ENCODE measurements at places on chromosomes 2 and 18.

DNA sequence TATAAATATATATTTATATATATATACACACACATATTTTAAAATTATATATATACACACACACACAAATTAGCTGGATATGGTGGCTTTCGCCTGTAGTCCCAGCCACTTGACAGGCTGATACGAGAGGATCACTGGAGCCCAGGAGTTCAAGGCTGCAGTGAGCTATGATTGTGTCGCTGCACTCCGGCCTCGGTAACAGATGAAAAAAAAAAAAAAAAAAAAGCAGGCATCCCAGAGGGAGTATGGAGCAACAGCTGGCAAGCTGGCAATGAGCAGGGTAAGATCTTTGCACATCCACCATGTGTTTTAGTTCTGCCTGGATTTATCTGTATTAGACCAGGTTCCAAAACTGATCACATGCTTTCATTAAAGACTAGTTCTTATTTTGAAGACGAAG, 170.1 kb downstream of the MAP2 start:
- no peak for DNase-seq

DNA sequence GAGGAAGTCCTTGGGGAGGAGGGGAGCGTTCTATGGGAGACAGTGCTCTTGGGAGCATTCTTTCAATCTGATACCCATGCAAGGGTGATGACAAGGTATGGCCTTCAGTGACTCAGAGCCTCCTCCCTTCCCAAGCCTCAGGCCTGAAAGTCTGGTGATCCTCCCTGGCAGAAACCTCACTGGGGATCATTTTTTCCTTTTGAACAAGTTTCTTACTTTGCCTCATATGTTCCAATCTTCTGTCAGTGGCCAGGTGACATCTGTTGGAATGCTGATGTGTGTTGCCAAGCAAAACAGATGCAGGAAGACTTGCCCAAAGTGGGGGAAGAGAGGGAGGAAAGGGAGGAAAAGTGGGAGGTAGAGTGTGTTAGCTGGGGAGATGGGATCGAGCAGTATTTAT, 224.8 kb downstream of the NEDD4L start:
- no peak for DNase-seq

- DNase-seq: no peak
Measured at GRCh38 chr2:120109186-120110061, 96.5 kb downstream of the EPB41L5 start.

- DNase-seq: no peak
Measured at GRCh38 chr2:129828792-129829191, 150.7 kb upstream of the RAB6C start.

DNA sequence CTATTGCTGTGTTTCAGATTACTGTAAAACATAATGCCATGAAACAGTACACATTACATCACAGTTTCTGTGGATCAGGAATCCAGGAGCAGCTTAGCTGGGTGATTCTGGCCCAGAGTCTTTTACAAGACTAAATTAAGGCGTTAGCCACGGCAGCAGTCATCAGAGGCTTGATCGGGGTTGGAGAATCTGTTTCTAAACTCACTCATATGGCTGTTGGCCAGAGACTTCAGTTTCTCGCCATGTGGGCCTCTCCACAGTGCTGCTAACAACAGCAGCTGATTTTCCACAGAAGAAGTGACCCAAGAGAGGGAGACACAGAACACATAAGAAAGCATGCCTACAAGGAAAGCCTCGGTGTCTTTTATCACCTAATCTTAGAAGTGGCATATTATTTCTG, 89.2 kb upstream of the MYO3B start:
- DNase-seq: no peak

GRCh38 chr2:96477458-96477857, 27.7 kb downstream of the NEURL3 start:
- no peak for DNase-seq

DNA sequence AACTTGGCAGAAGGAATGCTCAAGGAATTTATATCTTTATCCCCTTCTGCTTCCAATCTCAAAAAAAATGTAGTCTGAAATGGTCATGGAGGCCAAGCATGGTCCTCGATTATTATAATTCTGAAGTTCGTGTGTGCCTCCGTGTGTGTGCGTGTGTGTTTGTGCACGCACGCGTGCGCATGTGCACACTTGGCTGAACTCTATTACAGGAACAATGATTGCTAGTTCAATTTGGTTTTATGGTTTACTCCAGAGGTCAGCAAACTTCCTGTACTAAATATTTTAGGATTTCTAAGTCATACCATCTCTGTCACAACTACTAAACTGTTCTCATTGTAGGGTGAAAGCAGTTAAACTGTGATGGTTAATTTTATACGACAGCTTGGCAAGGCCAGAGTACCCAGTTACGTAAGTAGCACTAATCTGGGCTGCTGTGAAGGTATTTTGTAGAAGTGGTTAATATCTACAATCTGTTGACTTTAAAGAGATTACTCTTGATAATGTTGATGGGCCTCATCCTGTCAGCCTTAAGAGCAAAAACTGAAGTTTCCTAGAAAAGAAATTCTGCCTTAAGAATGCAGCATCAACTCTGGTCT, 5.8 kb upstream of the MARCHF7 start:
- DNase-seq: no peak

DNA sequence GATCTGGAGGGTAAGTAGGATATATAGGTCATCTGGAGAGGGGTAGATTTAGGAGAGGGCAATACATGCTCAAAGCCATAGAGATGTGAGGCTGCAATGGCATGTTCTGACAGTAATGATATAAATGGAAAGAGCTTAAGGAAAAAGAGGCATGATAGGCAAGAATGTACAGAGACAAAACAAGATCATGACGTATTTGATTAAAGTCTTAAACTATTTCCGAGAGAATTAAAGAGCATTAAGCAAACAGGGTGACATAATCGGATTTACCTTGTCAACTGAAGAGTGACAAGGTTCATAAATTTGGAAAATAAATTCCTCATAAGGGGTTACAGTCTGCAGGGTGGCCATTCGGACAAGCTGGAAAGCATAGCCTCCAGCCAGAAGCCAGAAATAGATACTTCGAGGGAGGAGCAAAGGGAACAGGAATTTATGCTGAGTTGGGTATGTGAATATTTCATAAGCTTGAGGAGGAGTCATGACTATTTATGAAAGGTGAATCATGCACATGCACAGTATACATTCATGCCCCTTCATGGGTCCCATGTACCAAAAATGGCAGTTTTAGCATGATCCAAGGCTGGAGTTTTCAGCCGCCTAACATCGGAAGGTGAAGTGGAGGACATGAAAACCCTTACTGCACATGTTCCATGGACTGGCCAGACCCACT, 396.2 kb upstream of the VWC2L start:
- no peak for DNase-seq

- DNase-seq: no peak
Measured at GRCh38 chr2:232280341-232280740, 98.2 kb upstream of the ALPP start.

- DNase-seq: no peak
Measured at GRCh38 chr2:42281416-42282081, 79.5 kb downstream of the COX7A2L start.

DNA sequence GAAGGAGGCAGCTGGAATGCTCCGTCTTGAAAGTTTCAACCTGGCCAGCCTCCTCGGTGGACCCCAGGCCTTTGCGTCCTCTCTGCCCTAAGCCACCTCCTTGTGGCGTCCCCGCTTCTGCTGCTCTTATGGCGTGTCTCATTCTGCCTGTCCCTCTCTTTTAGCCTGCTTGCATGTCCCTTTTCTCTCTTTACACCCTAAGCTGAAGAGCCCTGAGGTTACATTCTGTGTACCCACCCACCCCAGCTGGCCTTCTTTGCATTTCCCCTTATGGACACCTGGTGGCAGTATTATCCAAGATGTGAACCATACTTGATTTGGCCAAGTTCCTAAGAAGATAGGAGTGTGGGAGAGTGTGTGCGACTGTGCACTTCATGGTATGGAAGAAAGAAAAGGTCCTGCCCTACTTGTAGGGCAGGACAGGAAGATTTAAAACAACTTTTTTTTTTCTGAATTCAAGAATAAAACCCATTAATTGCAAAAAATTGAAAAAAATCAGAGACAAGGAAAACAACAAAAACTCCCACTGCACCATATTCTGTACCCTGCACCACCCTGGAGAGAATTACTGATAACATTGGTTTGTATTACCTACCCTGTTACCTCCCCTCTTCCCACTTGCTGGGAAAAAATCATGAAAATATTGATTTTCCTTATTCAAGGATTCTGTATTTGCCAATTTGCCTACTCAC, 77.4 kb downstream of the DYSF start:
- DNase-seq: peak; percentile 36

- no peak for DNase-seq
Measured at GRCh38 chr2:121242175-121242875, 42.7 kb downstream of the TFCP2L1 start.

GRCh38 chr2:108266218-108266617, 22.5 kb upstream of the SULT1C2 start:
- no peak for DNase-seq

GRCh38 chr2:228094377-228094921, 87.0 kb downstream of the SPHKAP start:
- DNase-seq: no peak

DNA sequence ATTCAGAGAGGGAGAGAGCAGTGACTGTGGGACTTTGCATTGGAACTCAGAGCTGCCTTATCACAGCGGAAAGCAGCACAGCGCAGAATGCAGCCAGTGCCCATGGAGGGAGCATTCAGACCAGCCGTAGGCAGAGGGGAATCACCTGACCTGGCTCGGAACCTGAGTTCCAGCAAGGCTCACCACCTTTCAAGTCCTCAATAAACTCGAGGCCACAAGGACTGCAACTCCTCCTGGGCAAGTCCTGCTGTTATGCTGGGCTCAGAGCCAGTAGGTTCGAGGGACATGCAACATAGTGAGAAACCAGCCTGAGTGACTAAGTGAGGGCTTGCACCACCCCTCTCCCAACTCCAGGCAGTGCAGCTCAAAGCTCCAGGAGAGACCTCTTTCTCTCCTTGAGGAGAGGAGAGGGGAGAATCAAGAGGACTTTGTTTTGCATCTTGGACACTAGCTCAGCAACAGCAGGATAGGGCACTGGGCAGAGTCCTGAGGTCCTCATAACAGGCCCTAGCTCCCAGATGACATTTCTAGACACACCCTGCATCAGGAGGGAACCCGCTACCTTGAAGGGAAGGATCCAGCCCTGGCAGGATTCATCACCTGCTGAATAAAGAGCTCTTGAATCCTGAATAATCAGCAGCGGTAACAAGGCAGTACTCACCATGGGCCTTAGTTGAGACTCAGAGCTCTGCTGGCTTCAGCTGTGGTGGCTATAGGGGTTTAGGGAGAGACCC, 136.8 kb upstream of the OTOS start:
- DNase-seq: no peak

GRCh38 chr2:106959975-106960682, 74.2 kb upstream of the ST6GAL2 start:
- no peak for DNase-seq

DNA sequence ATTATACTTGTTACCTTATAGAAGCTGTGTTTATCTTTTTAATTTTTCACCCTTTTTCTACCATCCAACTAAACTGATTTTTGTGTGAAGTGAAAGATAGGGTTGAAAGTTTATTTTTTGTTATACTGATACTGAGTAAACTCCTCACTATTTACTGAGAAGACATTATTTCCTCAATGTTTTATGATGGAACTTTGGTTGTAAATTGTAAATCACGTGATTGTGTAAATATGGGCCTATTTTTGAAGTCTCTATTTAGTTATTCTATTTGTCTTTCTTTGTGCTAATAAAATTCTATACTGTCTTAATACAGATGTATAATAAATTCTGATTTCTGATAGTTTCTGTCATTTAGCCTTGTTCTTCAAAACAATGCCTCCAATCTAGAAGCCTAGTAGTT, 697.2 kb upstream of the SLC8A1 start:
- no peak for DNase-seq

GRCh38 chr2:171999161-171999560, 592 bp upstream of the METAP1D start:
- DNase-seq: no peak

GRCh38 chr2:31223026-31223425, 5.7 kb upstream of the CAPN14 start:
- no peak for DNase-seq

DNA sequence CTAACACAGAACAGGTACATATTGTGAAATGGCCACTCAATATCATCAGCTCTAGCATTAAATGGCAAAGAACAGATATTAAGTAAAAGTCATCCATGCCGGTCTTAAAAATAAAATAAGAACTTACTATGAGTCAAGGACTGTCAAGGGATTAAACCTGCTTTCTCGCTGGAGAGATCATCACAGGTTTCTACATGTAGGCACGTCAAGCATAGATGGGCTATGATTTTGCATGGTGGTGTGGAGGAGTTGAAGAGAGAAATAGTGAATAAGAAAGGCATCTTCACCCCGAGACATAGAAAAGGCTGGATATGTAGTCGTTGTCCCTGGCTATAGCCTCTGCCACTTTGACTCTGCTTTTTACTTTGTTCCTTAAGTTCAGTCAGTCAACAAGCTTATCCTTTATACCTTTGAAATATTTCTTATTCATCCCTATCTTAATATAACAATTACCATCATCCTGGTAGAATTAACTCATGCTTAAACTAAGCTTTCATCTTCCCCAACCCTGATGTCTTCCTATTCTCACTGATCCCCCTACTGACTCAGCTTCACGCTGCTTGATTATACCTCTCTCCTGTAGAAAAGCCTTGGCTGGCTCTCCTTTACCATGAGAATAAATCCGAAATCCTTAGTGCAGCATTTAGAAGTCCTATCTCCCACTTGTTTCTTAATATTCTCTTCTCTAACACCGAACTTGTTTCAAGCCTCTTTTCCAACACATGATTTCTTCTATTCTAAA, 42.5 kb downstream of the DSC3 start:
- no peak for DNase-seq

DNA sequence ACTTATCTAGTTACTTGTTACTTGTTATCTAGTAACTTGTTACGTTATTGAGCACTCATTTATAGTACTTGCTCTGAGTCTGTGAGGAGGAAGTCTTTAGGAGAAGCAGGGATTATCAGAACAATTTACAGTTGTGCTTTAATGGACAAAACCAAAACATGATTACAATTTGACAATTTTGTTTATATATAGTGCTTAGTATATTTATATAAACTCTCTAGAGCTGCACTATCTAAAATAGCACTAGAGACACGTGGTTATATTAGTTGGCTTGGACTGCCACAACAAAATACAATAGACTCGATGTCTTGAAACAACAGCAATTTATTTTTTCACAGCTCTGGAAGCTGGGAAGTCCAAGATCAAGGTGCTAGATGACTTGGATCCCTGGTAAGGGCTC, 78.4 kb downstream of the BMPR2 start:
- no peak for DNase-seq

GRCh38 chr2:180356676-180357075, 349.6 kb upstream of the CWC22 start:
- no peak for DNase-seq

- peak; percentile 77 for DNase-seq
Measured at GRCh38 chr2:5365871-5366461, 326.2 kb upstream of the SOX11 start.

Measured in activated CD4-positive, alpha-beta T cell treated with anti-CD3 and anti-CD28 coated beads for 48 hours (primary cell).